Tibial nerve (tissue), 4 donors: ENCODE measurements at places on chromosomes 6 and 20. TPM values are rescaled to one million over a fixed set of nuclear protein-coding genes. Genes with fewer than 3 reads are reported as not detected.

The TMEM217 gene
- 1.2 TPM for total RNA-seq

The MUC21 gene
- total RNA-seq: not detected

The ARMC12 gene
- not detected for total RNA-seq

GRCh38 chr6:4864519-4864918 lies 88.3 kb downstream of the CDYL start:
- no peak for DNase-seq

DNA sequence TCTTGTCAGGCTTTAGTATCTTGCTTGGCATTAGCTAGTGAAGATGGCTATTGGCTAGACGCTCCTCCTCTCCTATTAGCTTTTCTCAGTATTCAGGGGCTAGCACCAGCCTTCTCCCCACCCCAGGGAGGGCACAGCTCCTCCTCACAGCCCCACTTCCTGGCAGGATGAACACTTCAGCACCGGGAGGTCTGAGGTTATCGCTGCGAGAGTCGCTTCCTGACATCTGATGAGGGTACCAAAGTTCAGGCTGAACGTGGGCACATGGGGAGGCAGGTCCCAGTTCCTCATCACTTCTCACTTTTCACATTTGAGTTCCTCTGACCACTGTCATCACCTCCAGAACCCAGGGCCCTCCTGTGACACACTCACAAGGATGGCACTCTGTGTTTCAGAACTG lies 66.6 kb downstream of the LAMA4 start:
- DNase-seq: no peak
